DMS 273 treated with DMSO at 0.1 percent for 48 hours (cell line): ENCODE measurements at places on chromosomes 1 and 21.

- no peak for DNase-seq
These were observed 101.7 kb upstream of the CASZ1 start for GRCh38 chr1:10897981-10898728.

GRCh38 chr1:193971595-193971994 is 785.2 kb upstream of the B3GALT2 start:
- DNase-seq = no peak

- no peak for DNase-seq
These were observed 35.8 kb downstream of the ATF6 start for GRCh38 chr1:161801955-161802354.

GRCh38 chr21:23152130-23152529 is 2153.9 kb downstream of the NCAM2 start:
- no peak for DNase-seq

DNA sequence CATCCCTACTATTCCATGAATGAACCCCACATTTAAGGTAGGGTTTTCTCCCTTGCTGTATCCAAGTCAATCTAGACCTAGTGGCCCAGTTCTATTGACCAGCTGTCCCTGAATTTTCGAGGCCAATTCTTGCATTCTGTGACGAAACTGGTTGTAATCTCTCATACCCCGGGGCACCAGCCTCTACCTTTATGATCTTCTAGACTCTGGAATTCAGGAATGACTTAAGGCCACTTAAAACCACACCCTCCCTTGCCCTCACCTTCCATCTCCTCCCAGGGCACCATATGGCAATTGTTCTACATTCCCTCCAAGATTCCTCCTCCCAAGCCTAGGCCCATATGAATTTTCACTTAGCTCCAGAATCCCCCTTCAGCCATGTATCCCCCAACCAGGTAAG is 48.9 kb downstream of the RHOU start:
- no peak for DNase-seq

GRCh38 chr1:11893907-11894251 is 32.3 kb downstream of the KIAA2013 start:
- no peak for DNase-seq

- no peak for DNase-seq
These were observed 200.7 kb upstream of the POU3F1 start for GRCh38 chr1:38246955-38247952.

- DNase-seq = no peak
These were observed 81.1 kb downstream of the KIAA0319L start for GRCh38 chr1:35475856-35476674.

- DNase-seq = no peak
These were observed 1327.9 kb downstream of the BRINP3 start for GRCh38 chr1:189149547-189150375.

DNA sequence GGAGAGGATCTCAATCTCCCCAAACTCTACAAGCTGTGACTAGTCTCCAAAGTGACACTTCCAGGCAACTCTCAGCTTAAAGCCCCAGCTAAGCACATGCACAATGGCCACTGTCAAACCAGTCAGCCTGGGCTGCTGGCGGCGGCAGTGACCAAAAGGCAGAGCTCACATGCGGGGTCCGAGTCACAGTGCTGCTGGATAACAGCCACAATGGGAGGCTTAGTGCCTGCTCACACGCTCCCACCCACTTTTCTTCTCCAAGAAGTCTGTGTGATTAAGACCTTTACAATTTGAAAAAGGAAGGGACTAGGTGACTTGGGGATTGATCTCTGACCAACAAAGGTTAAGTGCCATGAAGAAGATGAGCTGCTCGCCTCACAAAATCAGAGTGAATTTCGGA is 16.8 kb downstream of the RIPK4 start:
- no peak for DNase-seq

- DNase-seq = no peak
These were observed 18.8 kb upstream of the ARTN start for GRCh38 chr1:43914576-43915525.

- no peak for DNase-seq
These were observed 17.2 kb downstream of the VCAM1 start for GRCh38 chr1:100736746-100737145.

GRCh38 chr1:152565115-152565514 is 1.5 kb downstream of the LCE3E start:
- no peak for DNase-seq

- DNase-seq = no peak
These were observed 17.4 kb upstream of the PLEKHA6 start for GRCh38 chr1:204376919-204377799.

GRCh38 chr21:22804151-22804550 is 1805.9 kb downstream of the NCAM2 start:
- DNase-seq = no peak

- DNase-seq = no peak
These were observed 363.5 kb upstream of the USP24 start for GRCh38 chr1:55578646-55579045.

- DNase-seq = no peak
These were observed 21.2 kb downstream of the PEX14 start for GRCh38 chr1:10495952-10496351.

- no peak for DNase-seq
These were observed 2.7 kb downstream of the AKR7A2 start for GRCh38 chr1:19309123-19309813.

DNA sequence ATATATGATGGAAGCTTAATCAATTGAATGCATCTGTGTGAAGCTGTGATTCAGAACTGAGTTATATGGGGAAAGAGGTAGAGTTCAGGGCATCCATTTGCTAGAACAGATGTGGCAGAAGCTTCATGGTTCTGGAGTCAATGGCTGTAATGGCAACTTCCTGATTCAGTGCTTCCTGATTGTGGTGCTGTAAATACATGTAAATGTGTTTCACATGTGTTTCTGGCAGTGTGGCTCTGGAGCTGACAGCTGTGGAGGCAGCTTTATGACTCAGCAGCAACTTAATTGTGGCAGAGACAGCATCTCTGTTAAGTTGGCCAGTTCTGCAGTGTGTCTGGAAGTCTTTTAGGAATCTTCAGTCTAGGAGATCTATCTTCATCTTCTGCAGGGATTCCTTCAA is 226.6 kb upstream of the ZRANB2 start:
- peak; percentile 79 for DNase-seq

DNA sequence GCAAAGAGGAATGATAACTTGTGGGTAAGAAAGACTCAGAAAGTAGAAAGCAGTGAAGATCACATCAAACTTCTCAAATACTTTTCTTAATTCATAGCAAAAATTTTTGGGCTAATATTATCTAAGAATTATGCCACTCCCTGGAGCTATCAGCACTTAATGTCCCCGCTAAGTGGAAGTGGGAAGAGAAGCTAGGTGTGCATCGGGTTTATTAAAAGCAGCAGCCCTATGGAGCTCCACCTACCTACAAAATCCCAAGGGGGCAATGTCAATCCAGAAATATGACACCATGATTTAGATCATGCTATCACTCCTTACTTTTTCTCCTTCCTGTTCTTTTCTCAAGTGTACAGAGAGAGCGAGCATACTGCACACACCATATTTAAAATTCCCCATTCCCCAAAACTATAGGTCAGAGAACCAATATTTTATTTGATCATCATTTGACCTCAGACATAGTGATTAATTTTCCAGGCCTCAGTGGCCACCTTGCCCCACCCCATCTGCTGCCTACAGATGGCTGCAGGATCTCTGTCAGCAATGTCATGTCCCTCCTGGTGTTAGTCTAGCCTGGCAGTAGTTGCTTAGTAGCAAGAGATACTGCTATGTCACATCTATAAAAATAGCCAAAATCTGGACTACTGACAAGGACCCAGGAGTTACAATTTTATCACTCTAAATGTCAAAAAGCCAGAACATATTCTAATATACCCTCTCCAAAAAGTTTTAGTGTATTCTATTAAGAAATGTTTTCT is 66.6 kb downstream of the MAP3K21 start:
- DNase-seq = peak; percentile 57

- DNase-seq = no peak
These were observed 7.2 kb upstream of the PIGC start for GRCh38 chr1:172451002-172451443.

DNA sequence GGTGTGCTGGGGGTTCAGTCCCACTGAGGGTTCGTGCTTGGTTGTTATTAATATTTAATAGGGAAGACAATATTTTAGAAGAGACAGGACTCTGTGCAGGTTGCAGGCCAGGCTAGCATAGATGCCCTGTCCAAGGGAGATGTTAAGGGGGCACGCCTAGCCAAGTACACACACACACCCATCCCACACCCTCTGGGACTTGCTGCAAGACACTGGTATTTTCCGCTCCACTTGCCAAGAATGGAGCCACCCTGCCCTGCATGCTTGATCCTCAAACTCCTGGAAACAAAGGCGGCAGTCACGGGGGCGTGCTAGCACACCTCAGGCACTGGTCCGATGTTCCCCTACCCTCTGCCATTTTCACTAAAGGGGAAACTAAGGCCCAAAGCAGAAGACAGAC is 99.1 kb downstream of the MRPL37 start:
- no peak for DNase-seq

DNA sequence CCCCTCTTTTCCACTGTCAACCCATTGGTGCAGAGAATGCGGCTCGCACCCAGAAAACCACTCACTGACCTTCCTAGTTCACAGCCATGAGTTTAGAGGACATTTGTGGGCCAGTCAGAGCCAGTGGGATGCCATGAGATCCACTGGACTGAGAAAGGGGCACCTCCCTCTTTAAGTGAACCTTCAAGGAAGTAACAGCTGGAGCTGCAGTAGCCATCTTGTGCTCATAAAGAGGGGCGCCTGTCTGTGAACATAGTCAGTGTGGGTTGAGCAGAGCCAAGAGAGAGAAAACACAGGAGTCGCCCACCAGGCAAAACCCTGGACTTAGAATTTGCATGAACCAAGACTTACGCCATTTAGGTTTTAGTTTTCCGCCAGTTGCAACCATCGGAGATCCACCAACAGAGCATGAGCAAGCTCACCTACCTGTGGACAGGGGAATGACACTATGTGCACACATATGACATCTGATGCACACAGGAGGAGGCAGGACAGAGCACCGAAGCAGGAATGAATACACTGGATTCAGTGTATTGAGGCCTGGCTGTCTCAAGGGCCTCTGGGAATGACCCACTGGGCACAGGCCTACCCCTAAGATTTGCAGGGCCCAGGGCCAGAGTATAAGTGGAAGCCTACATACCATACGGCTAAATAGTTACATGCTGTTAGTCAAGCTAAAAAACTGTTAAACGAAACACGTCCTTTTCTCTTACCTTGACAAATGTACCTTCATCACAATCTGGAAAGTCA is 151.6 kb downstream of the GRIK3 start:
- DNase-seq = no peak

DNA sequence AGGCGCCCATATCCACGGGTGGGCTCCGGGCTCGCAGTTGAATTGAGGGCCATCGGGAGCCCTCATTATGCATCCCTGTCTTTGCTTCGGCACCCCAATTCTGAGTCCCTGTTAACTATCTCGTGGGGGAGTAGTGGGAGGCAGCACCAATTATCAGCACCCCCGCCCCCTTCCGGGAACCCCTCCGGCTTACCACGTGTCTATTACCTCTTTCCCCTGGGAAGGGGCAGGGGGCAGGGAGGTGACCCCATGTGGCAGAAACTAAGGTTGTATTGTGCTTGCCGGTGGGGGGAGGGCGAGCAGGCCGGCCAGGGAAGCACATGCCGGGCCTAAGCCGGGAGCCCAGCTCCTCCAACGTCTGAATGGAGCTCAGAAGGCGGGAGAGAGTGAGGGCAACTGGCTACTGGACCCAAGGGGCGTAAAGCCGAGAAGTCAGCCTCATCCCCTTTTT is 1.0 kb downstream of the LIN28A start:
- no peak for DNase-seq

DNA sequence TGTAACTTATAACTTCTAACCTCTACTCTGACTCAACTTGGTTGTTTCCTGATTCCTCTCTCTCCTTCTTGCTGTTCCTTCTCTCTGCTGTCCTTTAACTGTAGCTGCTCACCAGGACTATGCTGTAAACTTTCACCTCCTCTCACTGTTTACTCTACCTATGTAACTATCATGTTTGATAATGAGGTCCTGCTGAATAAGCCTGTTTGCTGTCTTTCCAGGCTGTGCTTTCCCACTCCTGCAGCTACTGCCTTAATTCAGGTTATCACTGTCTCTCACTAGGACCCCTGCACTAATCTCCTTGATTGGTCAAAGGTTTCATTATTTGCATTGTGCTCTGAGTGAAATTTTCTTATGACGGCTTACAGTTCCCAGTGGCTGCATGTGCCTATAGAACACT is 633.9 kb upstream of the PTBP2 start:
- no peak for DNase-seq

GRCh38 chr21:42340187-42341050 is 10.4 kb downstream of the TFF2 start:
- no peak for DNase-seq

DNA sequence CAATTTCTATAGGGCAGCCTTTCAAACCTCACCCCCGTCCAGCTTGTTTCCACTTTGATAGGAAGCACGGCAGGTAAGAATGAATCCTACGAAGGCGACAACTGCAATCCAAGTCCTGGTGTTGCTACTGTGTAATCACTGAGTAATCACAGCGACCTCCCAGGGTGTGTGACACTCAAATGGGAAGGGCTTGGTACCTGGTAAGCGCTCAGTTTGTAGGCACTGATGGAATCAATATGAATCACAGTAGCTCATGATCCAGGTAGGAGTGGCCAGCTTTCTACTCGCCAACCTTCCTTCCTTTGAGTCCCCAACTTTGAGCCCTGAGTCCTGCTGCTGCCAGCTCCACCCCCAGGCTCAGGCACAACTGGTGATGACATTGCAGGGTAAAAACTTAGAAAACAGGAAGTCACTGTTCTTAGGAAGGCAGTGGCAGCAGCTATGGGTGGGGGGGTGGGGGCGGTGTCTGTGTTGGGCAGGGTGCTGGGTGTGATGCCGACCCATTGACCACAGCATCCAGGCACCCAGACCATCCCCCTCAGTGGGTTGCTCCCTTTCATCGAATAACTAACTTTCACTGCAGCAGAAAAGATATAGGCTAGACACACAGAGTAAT is 70.7 kb downstream of the CD247 start:
- no peak for DNase-seq

GRCh38 chr1:107454791-107455190 is 314.0 kb downstream of the NTNG1 start:
- no peak for DNase-seq

DNA sequence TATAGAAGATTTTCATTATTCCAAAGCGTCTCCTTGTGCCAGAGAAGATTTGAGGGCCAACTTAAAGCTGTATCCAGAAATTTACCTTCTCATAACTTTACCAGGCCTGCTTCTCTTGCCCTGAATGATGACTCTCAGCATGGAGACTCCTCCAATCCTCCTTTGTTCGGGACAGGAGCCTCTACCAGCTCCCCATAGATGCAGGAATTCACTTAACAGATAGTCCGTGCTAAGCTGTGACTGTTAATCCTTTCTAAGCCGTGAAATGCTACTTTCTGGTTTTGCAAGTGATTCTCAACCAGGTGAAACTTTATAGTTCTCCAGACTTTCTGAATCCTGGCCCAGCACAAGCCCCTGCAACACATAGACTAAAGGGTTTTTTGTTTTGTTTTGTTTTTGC is 31.8 kb upstream of the KCND3 start:
- no peak for DNase-seq

GRCh38 chr1:102757363-102757762 is 351.0 kb downstream of the COL11A1 start:
- no peak for DNase-seq

- no peak for DNase-seq
These were observed 58.0 kb downstream of the STUM start for GRCh38 chr1:226606311-226607267.

- DNase-seq = no peak
These were observed 18.8 kb upstream of the SUCO start for GRCh38 chr1:172514108-172514507.
